Cerebellar nuclear complex (tissue), 1 donor: ENCODE measurements at places on chromosomes 6 and 20.

DNA sequence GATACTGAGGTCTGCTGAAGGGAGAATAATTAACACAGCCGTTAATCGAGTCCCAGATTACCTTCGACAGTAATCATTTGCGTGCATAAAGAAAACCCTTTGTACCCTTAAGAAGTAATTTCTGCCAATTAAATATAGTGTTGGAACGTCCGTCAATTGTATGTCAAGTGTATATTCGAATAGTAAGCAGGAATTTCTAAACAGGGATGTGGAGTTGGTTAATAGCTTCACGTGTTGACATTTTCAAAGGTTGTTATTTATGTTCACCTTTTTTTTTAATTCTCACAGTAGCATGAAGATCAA, 798 bp upstream of the SNAP91 start:
- DNase-seq: no peak

DNA sequence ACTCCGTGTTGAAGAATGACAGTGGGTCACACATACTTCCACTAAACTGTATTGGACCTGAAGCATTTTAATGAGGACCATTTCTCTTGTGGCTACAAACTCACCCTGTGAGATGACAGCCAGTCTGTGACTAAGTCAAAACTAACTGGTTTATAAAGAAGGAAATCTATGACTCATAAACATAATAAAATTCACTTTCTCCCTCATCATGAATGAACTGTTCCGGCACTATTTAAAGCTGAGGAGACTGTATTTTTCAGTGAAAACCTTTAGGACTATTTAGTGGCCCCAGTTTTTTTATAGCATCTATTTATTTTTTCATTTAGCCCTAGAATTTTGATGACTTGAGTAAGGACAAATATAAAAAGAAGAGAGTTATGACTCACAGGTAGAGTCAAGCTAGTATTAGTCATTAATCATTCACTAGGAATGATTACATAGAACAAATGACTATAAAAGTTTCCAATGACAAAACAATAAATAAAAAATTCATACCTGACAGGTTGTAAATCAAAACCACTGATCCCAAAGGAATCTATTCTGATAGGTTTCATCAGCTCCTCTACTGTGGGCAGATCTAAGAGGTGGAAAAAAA, 34.2 kb downstream of the CEP162 start:
- no peak for DNase-seq

- no peak for DNase-seq
Measured at GRCh38 chr6:110813338-110814101, 1.7 kb downstream of the CDK19 start.

- DNase-seq: no peak
Measured at GRCh38 chr6:28449056-28449455, 5.8 kb upstream of the ZSCAN23 start.

DNA sequence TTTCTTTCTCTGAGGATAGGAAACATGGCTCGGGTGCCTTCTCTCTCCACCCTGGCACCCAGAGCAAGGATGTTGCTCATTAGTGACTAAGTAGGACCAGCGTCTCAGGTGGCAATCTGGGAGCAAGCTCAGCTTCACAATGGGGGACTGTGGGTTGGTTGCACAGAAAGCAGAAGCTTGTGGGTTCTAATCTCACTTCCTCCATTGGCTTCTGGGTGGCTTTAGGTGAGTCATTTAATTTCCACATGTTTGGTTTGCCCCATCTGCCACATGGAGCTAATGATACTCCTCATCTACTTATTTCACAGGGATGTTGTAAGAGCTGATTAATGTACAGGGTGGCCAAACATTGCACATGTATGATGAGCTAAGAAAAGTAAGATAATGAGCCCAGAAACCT, 54.8 kb upstream of the AKIRIN2 start:
- no peak for DNase-seq

- DNase-seq: no peak
Measured at GRCh38 chr6:89818977-89819335, 638 bp downstream of the MDN1 start.

- DNase-seq: no peak
Measured at GRCh38 chr6:34154668-34155447, 9.0 kb upstream of the GRM4 start.

DNA sequence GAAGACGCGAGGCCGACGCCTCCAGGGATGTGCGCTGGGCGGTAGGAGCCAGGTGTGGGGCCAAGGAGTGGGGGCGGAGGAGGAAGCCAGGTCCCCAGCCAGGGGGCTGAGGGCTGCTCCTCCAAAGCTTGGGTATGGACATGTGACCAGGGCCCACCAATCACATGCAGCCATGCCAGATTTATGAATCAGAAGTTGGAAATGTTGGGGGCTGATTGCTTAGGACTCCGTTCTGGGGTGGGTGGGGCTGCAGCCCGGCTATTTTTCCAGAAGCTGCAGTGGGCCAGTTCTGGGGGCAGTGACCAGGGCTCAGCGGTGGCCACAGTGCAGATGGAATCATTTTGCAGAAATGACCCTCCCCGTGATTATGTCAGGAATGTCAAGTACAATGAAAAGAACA, 96.0 kb downstream of the CEBPB start:
- no peak for DNase-seq
